ENCODE measurements at places on chromosomes 2 and 18. TPM values are rescaled to one million over a fixed set of nuclear protein-coding genes. Genes with fewer than 3 reads are reported as not detected.

The EN1 gene
- polyA plus RNA-seq = 0.90 TPM

The UGT1A8 gene
- 0.05 TPM for polyA plus RNA-seq

The GALNT5 gene
- polyA plus RNA-seq = 3.2 TPM

The ST8SIA3 gene
- not detected for polyA plus RNA-seq

The IL1RL2 gene
- not detected for polyA plus RNA-seq

The SLC9A4 gene
- not detected for polyA plus RNA-seq

The RFTN2 gene
- 0.03 TPM for polyA plus RNA-seq

The KANSL3 gene
- polyA plus RNA-seq = 25.9 TPM

The LYPD6B gene
- polyA plus RNA-seq = not detected

The CLK1 gene
- polyA plus RNA-seq = 39.8 TPM

Data from A549 (cell line).